ENCODE measurements at places on chromosomes 1 and 21.

- DNase-seq = no peak
Observed at GRCh38 chr1:206882555-206882954, 14.7 kb upstream of the IL24 start.

DNA sequence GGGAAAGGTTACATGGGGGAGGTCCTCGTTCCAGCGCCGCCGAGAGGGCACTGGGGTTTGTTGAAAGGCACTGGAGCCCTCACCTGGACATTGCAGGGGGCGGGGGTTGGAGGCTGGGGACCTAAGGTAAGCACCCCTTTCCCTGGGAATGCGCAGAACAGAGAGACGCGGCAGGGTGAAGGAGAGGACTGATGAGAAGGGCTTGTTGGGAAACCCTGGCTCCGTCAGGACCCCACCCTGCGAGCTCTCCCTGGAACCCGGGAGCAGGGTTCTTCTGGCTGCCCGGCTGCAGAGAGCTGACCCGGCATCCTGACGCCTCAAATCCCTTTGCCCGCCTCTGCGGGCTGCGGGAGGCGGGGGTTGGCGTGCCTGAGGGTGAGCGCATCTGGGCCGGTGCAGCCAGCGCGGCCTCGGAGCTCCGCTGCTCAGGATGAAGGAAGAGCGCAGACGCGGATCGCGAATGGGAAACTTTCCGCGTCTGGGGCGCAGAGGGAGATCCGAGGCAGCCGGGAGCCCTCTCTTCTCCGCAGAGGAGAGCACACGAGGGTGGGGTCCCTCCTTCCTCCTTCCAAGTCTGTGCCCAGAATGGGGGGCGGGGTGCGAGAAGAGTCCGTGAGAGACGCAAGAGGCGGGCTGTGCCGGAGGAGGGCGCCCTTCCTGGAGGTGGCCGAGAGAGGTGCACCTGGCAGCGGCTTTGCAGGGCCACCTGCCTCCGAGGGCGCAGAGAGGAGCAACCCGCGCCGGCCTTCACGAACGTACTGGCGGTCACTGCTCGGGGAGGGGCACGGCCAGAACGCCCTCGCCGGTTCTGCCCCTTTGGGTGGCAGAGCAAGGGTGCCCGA is 2.4 kb downstream of the IGSF21 start:
- no peak for DNase-seq

GRCh38 chr1:58781541-58782177 is 2.2 kb downstream of the JUN start:
- DNase-seq = peak; percentile 27

GRCh38 chr21:17688912-17689874 is 76.5 kb upstream of the BTG3 start:
- DNase-seq = peak; percentile 16

DNA sequence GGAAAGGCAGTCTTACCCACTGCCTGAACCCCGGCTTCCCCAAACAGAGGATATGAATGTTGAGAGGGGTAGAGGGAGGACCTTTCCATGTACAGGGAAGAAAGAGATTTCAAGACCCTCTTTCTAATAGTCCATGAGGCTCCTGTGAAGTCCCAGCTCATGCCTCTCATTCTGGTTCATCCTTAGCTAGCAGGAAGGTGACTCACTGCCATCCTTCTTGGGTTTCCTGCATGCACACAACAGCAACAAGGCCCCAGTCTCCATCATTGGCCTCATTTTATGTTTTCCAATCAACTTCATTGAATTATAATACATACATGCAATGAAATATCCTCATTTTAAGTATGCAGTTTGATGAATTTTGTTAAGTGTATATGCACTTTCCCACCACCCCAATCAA is 46.2 kb downstream of the SYT2 start:
- no peak for DNase-seq

GRCh38 chr1:78520216-78520615 is 29.4 kb downstream of the PTGFR start:
- DNase-seq = no peak

All from stimulated activated CD8-positive, alpha-beta memory T cell treated with anti-CD3 and anti-CD28 coated beads, Interleukin-15, amount 100 ng/mL, for 24 hours (primary cell).